ENCODE measurements at places on chromosomes 11 and 22.
A peak's percentile ranks its signal among the peaks of the same experiment; 100 is the strongest.

DNA sequence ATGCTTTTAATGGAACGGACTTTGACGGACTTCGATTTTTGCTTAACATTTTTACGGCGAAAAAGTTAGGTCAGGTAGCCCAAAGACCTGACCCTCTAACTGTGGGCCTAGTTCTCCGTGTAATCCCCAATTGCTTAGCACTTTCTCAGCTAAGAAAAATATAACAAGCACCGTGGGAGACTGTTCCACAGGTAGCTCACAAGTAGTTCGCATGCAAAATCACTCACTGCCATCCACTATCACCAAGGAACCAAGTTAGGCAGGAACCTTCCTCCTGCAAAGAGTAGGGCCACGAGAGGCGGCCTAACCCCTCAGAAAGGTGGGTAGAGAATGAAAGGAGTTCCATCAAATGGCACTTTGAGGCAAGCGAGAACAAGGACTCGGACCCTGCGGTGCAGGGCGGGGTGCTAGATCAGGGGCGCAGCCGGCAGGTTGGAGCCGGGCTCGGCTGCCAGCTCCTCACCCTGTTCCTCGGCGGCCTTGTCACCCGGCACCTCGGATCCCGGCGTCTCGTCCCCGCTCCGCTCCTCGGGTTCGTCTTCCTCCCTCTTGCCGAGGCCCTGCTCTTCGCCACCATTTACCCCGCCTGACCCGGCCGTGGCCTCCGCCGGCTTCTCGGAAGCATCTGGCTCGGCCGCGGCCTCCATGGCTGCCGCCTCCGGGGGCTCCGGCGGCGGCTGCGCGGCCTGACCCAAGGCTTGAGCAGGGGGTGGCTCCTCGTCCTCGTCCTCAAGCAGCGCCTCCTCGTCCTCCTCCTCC, 922 bp downstream of the HNRNPUL2 start:
- DNase-seq: peak; percentile 10

GRCh38 chr22:49515475-49515874, 312.2 kb downstream of the BRD1 start:
- no peak for DNase-seq

DNA sequence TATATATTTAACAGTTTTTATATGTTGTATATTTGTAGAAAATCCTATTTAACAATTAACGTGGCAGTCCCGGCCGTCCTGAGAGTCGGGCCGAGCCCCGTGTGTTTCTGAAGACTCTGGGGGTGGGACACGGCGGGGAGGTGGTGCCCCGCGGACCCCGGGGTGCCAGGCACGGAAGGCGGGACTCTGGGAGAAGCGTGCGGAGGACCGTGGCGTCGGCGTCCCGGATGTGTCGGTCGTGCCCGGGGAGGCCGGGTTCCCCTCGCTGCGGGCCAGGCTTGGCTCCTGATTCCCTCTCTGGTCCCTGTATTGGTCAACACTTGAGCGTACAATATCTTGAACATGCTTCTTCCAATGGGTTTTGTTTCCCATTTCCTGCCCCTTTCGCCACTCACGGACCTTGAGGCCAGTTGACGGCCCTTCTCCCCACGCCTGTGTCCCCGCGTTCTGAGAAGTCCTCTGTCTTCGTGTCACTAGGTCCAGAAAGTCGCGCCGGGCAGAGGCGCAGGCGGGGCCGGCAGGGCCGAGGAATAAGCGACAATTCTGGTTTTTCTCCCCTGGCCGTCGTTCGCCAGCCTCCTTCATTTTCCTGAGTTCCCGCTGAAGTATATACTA, 1076.7 kb downstream of the BRD1 start:
- no peak for DNase-seq

GRCh38 chr11:74169738-74170458, 904 bp downstream of the C2CD3 start:
- no peak for DNase-seq

GRCh38 chr11:2759228-2760195, 59.7 kb upstream of the KCNQ1OT1 start:
- no peak for DNase-seq

DNA sequence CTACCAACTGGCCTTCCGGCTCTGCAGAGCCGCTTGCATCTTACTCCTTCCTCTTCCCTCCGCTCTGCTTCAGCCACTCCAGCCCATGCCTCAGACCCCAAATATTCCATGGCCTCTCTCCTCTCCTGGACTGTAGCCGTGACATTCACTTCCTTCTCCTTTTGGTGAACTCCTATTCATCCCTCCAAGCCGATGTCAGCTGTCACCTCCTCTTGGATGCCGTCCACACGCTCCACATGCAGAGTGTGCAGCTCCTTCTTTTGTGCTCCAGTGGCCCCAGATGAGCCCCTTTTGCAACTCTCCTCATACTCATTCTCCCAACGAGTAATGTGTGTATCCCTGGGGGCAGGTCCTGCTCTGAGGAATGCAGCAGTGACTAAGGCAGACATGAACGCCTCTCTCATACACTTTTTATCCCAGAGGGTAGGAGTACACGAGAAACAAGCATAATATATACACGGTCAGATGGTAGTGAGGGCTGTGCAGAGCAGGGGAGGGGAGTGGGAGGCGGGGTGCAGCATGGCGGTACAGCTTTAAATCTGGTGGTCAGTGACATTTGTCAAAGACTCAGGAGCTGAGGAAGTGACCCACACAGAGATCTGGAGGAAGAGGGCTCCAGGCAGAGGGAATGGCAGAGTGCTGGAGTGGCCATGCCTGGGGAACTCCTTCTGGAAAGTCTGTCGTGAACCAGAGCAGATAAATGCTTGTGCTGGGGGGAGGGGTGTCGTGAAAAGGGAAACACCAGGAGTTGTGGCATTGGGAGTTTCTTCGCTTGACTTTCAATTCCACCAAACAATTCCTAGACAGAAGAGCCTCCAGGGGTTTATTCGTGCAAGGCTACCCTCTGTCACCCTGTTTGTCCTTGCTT, 83.8 kb upstream of the ATXN10 start:
- no peak for DNase-seq

GRCh38 chr11:5197536-5197935, 2.9 kb downstream of the OR51V1 start:
- no peak for DNase-seq

DNA sequence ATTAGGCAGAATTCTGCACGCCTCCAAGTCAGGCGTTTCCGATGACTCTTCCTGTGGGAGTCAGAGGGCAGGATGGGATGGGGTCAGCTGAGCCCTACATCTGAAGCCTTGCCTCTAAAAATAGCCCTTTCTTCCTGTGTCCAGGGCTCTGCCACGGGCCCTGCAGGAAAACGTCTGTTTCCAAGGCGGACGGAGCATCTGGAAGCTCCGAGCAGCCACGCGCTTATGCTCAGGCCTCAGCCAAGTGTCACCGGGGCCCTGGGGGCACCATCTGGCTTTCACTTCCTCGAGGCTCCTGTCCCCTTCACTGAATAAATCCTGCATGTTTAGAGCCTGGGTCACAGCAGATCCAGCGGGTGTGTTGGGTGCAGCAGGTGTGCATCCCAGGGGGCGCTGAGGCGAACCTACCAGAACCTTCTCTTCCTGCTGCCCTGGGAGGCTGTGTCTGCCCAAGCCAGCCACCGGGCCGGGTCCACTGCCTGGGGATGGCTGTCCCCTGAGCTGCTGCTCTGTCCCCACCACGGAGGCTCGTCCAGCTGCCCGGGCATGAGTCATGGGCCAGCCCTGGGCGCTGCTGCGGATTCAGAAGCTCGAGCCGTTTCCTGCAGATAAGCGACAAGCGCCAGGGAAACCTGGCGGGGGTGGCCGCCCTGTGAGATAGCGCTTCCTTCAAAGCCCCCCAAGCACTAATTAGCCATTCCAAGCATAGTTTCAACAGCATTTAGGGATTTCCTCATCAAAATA, 32.0 kb upstream of the LINC01488 start:
- DNase-seq: no peak

- DNase-seq: no peak
These were observed 179.2 kb upstream of the MTMR2 start for GRCh38 chr11:96103102-96103501.

GRCh38 chr22:48320683-48321451, 1506.8 kb downstream of the BRD1 start:
- no peak for DNase-seq

GRCh38 chr22:34111210-34111824, 191.0 kb upstream of the LARGE1 start:
- DNase-seq: peak; percentile 0

- no peak for DNase-seq
These were observed 1155.5 kb upstream of the TENM4 start for GRCh38 chr11:80596291-80596810.

DNA sequence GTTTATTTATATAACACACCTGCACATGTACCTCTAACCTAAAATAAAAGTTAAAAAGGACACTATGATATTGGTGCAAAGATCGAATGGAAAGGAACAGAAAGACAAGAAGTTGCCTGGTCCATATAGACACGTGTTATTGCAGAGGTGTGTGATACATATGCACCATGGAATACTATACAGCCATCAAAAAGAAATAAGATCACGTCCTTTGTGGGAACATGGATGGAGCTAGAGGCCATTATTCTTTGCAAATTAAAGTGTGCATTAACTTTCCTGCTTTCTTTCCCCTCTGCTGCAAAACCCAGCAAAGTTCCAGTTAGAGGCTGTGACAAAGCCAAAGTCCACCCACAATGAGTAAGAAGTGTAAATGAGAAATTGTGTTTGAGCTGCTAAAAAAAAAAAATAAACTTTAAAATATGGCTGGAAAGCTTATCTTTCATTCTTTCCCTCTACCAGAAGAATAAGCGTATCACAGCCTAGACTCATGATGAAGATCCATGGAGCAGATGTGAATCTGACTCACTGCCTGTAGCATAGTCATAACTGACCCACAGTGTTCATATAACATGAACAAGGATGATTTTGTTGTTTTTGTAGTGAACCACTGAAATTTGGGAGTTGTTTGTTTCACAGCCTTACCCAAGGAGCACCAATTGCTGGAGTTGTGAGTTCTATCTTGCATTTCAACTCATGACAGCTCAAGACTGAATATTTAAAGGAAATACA, 9.6 kb downstream of the OR52K1 start:
- DNase-seq: no peak

DNA sequence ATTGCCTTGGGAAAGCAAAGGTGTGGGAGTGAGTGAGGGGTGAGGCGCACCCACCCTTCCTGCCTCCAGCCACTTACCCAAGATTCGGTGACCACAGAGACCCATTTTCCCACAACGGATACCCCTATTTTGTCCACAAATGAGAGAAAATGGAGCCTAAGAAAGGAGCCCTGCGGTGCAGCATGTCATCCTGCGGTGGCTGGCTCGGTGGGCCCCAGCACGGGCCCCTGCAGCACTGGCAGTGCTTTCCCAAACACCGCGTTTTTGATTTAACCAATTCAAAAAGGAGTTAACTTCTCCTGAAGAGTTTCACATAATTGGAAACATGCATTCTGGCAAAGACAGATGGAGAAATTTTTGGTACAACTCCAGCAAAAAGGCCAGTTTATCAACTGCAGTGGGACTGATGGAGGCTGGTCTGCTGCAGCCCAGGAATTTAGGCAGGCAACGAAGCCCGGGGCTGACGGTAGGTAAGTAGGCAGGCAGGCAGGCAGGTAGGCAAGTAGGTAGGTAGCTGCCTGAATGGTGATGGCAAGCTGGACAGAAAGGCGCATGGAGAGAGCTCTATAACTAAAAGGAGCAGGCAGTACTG, 84.2 kb downstream of the FDX1 start:
- DNase-seq: no peak

DNA sequence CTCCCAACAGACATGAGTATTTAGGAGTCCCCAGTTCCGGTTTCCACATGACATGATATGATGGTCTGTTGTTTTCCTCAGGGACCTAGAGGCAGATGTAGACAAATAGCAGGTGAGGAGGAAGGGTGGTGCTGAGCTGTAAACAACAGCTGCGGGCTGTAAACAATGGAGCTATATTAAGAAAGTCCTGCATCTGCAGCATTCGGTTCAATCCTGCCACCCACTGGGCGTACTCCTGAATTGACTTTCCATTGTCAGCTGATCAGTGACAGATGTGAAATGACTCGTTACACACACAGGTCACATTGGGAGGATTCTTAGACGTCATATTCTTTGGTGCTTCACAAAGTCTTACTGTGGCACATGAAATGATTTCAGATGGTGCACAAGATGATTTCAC, 26.8 kb upstream of the RAG1 start:
- no peak for DNase-seq

DNA sequence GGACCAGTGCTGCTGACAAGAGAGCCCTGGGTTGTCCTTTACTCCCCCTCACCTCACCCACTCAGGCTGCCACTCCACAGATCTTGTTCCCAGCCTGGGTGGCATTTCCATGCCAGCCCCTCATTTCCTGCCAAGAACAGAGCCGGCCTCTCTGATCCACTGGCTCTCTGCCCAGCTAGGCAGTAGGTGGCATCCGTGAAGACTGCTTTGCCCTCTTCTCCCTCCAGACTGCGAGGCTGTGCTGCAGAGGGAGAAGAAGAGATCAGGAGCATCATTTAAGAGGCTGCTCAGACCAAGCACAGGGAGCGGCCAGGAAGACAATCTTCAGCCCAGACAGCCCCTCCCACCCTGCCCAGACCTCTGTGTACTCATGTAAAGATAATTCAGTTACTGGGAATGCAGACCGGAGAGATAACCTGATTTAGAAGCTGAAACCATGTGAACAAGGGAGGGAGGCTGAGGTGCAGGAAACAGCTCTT, 126.9 kb upstream of the NCAM1 start:
- no peak for DNase-seq

DNA sequence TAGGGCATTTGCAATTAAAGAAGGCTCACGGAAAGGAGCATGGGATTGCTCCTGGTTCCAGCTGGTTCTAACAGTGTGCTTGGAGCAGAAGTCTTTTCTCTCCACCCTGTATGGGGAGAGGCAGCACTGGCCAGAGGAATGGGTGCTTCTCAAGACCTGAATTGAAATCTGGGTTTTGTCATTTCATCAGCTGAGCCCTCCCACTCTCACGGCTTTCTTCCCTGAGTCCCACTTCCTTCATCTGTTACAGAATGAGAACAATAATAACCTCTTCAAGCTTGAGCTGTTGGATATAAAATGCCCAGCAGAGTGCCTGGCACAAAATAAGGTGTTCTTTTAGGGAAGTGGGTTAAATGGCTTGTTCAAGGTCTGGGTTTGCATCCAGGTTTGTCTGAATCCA, 17.2 kb downstream of the CNTF start:
- no peak for DNase-seq

- no peak for DNase-seq
These were observed 1.5 kb downstream of the FXYD6 start for GRCh38 chr11:117874910-117875381.

DNA sequence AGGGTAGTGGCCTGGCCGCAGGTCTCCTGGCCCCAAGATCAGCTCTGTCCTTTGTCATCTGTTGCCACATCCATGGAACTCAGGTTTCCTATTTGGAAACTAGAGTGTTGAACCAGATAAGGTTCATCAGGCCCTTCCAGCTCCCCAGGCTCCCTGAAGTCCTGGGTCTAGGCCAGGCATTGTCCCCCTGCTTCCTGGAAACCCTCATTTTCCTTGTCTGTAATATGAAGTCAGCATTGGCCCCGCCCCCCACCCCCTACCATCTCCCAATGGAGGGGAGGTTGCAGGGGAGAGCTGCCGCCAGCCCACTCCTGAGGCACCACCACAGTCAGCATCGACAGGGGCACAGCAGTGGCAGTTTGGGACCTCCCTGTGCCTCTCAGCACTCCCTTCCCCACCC, 9.0 kb upstream of the MS4A10 start:
- DNase-seq: no peak

GRCh38 chr11:15113381-15113780, 1.3 kb upstream of the INSC start:
- DNase-seq: no peak

Data from stimulated activated CD4-positive, alpha-beta T cell treated with anti-CD3 and anti-CD28 coated beads, Interleukin-2, amount 100 ng/mL, for 48 hours (primary cell).